ENCODE measurements at places on chromosomes 16 and 17.

- peak; percentile 56 for DNase-seq
Observed at GRCh38 chr17:54544249-54544648, 356.4 kb upstream of the TOM1L1 start.

DNA sequence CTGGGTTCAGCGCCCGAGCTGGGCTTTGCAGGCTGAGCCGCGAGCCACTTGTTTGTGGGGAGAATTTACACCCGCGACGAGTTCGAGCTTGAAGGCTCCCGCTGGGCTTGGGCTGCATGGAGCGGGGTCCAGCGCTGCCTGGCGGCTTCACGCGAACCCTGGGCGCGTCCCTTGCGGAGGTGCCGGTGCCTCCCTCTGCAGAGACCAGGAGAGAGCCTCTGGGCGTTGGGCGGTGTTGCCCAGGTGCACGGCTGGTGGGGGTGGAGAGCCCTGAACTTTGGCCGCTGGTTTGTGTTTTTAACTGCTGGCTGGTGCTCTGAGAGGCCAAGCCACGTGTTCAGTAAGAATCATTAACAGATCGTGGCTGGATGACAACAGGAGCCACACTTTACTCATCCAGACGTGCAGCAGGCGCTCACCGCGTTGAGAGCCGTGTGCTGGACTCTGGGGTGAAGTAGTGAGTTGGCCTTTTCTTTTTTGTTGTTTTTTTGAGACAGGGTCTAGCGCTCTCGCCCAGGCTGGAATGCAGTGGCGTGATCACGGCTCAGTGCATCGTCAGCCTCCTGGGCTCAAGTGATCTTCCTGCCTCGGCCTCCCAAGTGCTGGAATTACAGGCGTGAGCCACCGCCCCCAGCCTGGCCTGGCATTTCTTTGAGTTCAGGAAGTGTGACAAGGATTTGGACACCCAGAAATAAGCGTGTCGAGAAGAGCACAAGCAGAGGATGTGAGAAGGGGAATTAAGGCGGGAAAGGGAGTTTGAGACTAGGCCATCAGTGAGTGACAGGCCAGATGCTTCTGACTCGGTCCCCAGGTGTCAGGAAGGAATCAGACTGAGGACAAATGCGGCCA, 827 bp downstream of the CDK10 start:
- no peak for DNase-seq

DNA sequence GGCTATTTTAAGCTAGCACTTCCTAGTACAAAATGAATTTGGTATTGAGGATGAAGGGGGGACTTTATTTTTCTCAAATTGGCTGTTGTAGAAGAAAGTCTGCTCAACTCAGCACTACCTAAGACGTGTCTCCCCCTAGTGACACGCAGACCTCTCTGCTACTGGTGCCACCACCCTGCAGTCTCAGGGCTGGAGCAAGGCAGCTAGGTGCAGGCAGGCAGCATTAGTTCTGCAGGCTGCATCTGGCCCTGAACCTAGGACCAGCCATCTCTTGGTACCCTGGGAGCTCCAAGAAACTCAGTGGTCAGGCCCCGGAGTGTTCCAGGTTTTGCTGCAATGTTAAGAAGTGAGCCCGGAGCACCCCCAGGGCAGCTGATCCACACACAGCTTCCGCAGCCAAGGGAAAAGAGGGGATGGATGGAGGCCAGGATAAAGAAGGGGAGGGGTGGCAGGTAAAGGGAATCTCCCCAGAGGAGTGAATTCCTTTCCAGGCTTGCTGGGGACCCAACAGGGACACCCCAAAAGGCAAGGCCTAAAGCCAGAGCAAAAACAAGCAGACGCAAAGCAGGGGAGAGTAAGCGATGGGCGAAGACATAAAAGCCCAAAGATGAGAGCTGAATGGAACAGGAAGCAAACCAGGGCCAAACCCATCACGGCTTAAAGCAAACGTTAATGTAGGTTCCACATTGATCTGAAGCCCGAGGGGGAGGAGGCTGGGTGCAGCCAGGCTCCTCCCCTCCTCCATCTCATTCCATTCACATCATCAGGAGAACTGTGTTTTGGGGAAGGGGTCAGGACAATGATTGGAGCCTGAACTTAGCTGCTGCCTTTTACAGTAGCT, 200.5 kb downstream of the ZFHX3 start:
- peak; percentile 42 for DNase-seq

DNA sequence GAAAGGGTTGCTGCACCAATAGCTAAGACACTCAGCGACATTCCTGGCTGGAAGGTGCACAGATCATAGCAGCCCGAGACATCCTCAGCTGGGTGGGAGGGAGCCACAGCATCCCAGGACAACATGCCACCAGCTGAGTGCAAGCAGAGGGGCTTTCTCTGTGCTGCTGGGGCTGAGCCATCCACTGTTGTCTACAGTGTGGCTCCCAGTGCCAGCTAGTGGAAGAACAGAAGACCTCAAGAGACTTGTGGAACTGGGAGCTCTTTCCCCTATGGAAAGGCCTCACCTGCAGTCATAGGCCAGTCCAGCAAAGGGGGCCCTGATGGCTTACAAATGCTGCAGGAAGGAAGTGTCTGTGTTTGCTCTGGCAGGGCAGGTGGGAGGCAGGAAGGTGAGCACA, 131.0 kb downstream of the C16orf78 start:
- no peak for DNase-seq

- DNase-seq: no peak
Observed at GRCh38 chr17:68782789-68783188, 172.4 kb downstream of the ABCA8 start.

GRCh38 chr17:79843474-79843815, 4.2 kb upstream of the CBX4 start:
- no peak for DNase-seq

DNA sequence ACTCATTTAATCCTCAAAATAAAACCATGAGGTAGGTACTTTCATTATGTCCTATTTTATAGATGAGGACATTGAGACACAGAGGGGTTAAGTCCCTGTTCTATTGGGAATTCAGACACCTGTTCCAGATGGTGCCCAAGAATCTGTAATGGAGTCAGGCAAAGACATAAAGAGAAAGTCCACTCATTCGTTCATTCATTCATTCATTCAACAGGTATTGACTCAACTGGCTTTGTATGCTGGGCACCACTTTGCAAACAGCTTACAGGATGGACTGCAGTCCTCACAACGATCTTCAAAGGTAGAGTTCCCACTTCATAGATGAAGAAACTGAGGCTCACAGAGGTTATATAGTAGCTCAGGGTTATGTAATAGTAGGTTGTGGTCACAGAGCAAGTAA, 47.9 kb upstream of the TAC4 start:
- no peak for DNase-seq

GRCh38 chr16:79931721-79932120, 331.2 kb upstream of the MAF start:
- no peak for DNase-seq

DNA sequence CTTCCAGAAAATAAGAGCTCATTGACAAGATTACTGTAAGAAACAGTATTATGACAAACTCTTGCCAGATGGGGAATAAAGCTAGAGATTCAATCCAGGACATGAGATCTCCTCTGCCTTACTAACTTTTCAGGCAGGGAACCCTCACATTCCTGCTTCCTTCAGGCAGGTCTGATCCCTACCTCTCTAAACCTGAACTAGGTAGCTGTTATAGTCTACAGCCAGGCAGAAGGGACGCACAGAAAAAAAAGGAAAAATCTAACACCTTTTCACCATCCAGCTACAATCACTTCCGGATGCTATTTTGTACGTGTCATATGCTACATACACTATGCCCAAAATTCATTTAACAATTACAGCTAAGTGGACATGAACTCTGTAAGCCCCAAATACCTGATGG, 41.2 kb downstream of the CNOT1 start:
- no peak for DNase-seq

GRCh38 chr17:65487161-65487560, 74.3 kb downstream of the AXIN2 start:
- DNase-seq: no peak

DNA sequence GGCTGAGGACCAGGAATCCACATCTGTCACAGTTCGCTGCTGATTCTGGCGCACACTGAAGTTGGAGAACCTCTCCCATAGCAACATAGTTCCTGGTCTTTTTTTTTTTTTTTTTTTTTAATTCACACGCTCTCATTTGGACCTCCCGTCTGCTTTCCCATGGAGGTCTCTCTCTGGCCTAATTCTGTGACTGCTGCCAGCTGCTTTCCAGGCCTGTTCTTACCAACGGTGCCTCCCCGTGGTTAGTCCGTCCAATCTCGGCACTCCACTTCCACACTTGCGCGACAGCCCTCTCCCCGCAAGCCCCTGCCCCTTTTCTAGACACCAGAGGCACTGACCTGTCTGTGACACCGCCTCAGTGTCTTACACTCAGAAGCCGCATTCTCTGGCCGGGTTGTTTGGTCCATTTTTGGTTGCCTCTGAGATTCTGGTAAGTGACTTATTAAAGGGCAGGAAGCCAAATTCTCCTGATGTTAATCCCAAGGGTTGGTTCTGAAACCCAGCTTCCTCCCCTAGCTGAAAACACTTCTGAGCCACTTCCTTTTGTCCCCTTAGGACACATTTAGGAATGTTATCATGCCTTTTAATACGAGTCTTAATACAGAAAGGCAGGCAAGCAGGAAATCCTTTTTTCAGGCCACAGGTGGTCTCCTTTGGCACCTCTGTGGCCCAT, 1.1 kb upstream of the AKTIP start:
- peak; percentile 58 for DNase-seq

DNA sequence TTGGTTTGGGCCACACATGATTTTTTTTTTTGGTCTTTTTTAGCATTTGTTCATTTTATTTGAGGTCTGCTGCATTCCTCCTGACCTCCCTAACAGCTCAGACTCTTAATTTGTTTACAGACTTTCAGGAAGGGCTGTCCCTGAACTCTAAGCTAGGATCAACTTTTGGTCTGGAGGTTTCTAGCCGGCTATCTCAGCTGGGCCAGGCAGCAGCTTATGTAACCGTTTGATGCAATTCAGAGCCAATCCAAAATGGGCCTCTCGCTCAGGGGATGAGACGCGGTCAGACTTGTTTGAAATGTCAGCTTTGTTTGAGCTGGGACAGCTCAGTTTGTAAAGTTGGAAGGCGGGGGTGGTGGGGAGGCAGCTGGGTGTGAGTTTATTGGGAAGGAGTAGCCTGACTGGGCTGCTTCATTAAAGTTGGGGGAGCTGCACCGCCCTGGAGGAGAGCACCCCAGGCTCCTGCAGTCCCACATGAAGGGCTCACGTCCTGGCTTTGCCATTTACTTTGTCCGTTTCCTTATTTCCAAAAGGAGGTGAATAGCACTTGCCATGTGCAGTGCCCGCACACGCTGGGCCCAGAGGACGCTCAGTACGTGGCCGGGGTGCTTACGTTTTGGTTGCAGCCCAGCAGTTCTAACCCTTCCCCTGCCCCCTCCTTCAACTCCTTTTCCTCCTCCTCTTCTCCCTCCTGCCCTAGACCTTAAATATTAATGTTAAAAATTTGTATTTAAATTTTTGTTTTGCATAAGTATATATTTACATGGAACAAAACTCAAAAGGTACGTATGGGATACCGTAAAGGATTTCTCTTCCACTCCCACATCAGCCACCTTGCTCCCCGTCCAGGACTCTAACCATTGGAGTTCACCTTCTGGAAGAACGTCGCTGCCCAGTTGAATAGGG, 121.2 kb downstream of the SNX29 start:
- DNase-seq: no peak

DNA sequence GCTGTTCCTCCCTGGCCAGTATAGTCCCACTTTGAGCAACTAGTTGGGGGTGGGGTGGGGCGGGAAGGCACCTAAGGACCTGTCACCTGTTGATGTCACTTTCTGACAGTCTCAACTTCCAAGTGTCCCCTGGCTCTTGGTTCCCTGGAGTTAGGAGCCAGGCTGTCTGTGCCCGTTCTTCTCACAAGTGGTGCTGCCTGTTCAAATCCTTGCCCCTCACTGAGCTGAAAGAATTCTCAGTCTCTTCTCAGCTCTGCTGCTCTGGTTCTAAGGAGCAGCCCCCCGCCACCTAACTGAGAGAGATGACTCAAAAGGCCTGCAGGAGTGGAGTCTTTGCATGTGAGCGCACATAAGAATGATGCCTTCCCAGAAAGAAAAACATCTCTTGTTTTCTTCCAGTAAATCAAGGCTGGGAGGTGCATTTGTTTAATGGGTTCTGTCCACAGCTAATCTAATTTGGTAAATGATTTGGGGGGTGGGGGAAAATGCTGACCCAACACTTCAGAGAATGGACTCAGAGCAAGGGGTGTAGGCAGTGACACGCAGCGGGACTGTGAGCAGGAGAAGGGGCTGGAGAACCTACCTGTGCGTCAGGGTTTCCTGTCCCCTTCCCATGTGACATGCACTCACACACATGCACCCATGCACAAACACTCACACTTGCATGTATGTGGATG, 78.2 kb upstream of the NLRP1 start:
- DNase-seq: no peak

GRCh38 chr17:37305406-37305905, 70.3 kb upstream of the C17orf78 start:
- DNase-seq: no peak

- DNase-seq: no peak
Observed at GRCh38 chr17:1324201-1324771, 44.8 kb downstream of the TRARG1 start.

- no peak for DNase-seq
Observed at GRCh38 chr16:51763072-51763661, 612.1 kb upstream of the SALL1 start.

- no peak for DNase-seq
Observed at GRCh38 chr17:80845069-80845862, 146.4 kb upstream of the CHMP6 start.

DNA sequence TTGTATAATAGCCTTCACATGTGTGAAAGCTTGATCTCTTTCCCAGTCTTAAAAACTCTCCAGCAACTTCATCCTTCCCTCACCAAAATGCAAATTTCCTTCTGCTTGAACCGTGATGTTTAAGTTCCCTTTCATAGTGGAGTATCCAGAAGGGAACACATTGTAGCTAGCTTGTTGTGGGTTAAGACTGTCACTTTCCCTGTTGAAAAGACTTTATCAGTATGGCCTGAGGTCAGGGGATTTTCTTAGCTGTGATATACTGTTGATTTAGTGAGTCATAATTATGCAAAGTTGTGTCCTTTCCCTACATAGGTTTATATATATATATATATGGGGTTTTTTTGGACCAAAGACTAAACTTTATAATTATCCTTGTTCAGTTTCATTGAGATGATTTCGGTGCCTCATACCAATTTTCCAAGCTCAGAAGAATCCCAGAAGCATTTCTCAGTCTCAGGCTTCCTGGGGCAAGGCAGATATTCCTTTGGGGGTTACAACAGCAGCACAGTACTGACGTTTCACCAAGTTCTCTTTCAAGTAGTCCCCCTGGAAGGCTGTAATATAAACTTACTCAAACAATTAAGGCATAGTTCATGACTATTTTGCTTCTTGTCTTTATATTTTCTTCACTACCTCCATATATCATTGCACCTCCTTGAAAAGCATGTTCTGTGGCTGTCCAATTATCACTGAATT, 35.7 kb downstream of the ESRP2 start:
- no peak for DNase-seq

DNA sequence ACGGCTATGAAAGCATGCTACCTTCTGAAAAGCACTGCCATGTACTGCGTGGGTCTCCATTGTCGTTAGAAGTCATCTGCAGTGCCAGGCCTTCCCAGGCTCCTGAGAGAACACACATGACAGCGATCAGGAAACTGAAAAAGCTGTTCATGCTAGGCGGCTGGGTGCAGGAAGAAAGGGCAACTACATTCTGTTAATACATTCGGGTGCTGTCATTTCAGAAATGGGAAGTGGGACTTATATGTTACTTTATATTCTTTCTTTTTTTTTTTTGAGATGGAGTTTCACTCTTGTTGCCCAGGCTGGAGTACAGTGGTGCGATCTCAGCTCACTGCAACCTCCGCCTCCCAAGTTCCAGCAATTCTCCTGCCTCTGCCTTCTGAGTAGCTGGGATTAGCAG, 19.9 kb downstream of the CFAP20 start:
- no peak for DNase-seq

- peak; percentile 81 for DNase-seq
Observed at GRCh38 chr17:74199306-74200092, 4.0 kb upstream of the RPL38 start.

GRCh38 chr17:82021107-82021899, 1.4 kb downstream of the CENPX start:
- DNase-seq: peak; percentile 68

Data from NCI-H524 (cell line).